ENCODE measurements at places on chromosomes 3 and 15.

GRCh38 chr3:12349895-12350811, 61.3 kb downstream of the PPARG start:
- peak overlapping the region; percentile 23 for H3K4me3 ChIP-seq
- no peaks in the 10 kb centered on the region for H3K36me3 ChIP-seq
- no peaks in the 10 kb centered on the region for H3K27me3 ChIP-seq
- DNase-seq = peak; percentile 44
- H3K4me1 ChIP-seq = peaks cover 14% of the 10 kb centered on the region

GRCh38 chr15:77371850-77372563, 47.9 kb downstream of the PEAK1 start:
- no peak overlapping the region for H3K4me3 ChIP-seq
- H3K27me3 ChIP-seq = no peaks in the 10 kb centered on the region
- no peaks in the 10 kb centered on the region for H3K4me1 ChIP-seq

- peak overlapping the region; percentile 24 for H3K27ac ChIP-seq
- no peak for DNase-seq
These were observed 17.4 kb downstream of the CCDC12 start for GRCh38 chr3:46959161-46959511.

- H3K4me1 ChIP-seq = peaks cover 2% of the 10 kb centered on the region
- no peak overlapping the region for H3K4me3 ChIP-seq
- H3K36me3 ChIP-seq = no peaks in the 10 kb centered on the region
- no peak for DNase-seq
- H3K27me3 ChIP-seq = no peaks in the 10 kb centered on the region
These were observed 190.4 kb upstream of the BCL6 start for GRCh38 chr3:187935623-187936156.

- peaks cover 17% of the 10 kb centered on the region for H3K27me3 ChIP-seq
- H3K4me1 ChIP-seq = peaks cover 4% of the 10 kb centered on the region
- no peak overlapping the region for H3K27ac ChIP-seq
- peak; percentile 88 for DNase-seq
These were observed 64.2 kb upstream of the MYZAP start for GRCh38 chr15:57527382-57528091.

GRCh38 chr15:40360015-40360414, 2.0 kb downstream of the DISP2 start:
- H3K27me3 ChIP-seq = peaks cover 19% of the 10 kb centered on the region
- no peak for DNase-seq
- no peak overlapping the region for H3K4me3 ChIP-seq

DNA sequence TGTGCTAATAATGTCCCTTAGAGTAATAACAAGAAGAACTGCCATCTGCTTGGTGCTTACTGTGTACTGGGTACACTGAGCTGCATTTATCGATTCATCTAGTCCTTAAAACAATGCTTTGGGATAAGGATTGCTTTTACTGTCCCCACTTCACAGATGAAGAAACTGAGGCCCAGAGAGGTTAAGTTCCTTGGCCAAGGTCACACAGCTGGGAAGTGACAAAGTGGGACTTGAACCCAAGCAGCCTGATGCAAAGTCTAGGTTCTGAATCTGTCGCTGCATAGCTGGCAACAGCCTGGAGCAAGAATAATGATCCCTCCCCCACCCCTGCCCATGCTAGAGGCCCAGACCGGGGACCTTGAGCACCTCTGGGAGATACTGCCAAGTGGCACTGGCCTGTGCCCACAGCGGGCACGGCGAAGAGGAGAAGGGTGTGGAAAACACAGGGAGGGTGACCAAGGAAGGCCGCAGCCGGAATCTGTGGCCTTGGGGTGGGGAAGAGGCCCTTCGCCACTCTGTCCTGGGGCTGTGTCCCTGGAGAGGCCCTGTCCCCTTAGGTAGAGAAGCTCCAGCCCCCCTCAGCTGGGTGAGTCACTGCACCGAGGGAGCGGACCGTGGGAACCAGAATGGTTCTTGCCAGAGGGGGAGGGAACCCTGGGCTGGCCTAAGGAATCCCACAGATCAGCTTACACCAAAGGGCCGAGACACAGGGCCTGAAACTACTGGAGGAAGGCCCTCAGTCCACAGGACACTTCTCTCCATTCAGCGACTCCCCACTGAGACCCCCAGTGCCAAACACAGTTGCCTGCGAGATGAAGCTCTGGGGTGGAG, 3.5 kb downstream of the PLXND1 start:
- peak; percentile 100 for DNase-seq
- no peaks in the 10 kb centered on the region for H3K27me3 ChIP-seq
- peak overlapping the region; percentile 93 for H3K27ac ChIP-seq
- no peaks in the 10 kb centered on the region for H3K36me3 ChIP-seq
- peak overlapping the region; percentile 79 for H3K4me3 ChIP-seq
- H3K4me1 ChIP-seq = peaks cover 63% of the 10 kb centered on the region

DNA sequence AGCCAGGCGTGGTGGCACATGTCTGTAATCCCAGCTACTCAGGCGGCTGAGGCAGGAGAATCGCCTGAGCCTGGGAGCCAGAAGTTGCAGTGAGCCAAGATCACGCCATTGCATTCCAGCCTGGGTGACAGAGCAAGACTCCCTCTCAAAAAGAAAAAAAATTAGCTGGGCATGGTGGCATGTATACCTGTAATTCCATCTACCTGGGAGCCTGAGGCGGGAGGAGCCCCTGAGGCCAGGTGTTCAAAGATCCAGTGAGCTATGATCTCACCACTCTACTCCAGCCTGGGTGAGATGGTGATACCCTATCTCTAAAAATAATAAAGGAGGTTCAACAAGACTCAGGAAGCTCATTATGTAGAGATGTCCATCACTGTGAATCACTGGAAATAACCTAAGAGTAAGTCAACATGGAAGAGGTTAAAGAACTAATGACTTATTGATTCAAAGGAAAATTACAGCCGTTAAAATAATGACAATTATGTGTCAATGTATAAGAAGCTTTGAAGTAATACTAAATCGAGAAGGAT, 19.8 kb upstream of the RAB7A start:
- H3K36me3 ChIP-seq = no peaks in the 10 kb centered on the region
- DNase-seq = no peak
- H3K27me3 ChIP-seq = no peaks in the 10 kb centered on the region
- no peak overlapping the region for H3K4me3 ChIP-seq
- H3K27ac ChIP-seq = no peak overlapping the region

- no peak overlapping the region for H3K4me3 ChIP-seq
- H3K4me1 ChIP-seq = no peaks in the 10 kb centered on the region
- no peaks in the 10 kb centered on the region for H3K36me3 ChIP-seq
- H3K27me3 ChIP-seq = no peaks in the 10 kb centered on the region
- DNase-seq = no peak
These were observed 507.3 kb upstream of the CBLB start for GRCh38 chr3:106376016-106376570.

- H3K27me3 ChIP-seq = no peaks in the 10 kb centered on the region
- H3K4me1 ChIP-seq = peaks cover 68% of the 10 kb centered on the region
- peak overlapping the region; percentile 97 for H3K27ac ChIP-seq
- peaks cover 93% of the 10 kb centered on the region for H3K36me3 ChIP-seq
- no peak overlapping the region for H3K4me3 ChIP-seq
These were observed 57.2 kb downstream of the MESD start for GRCh38 chr15:80932513-80932815.

- H3K4me3 ChIP-seq = no peak overlapping the region
- H3K36me3 ChIP-seq = no peaks in the 10 kb centered on the region
- peaks cover 4% of the 10 kb centered on the region for H3K4me1 ChIP-seq
- no peak for DNase-seq
- no peaks in the 10 kb centered on the region for H3K27me3 ChIP-seq
These were observed 65.1 kb upstream of the LCTL start for GRCh38 chr15:66630801-66631351.

DNA sequence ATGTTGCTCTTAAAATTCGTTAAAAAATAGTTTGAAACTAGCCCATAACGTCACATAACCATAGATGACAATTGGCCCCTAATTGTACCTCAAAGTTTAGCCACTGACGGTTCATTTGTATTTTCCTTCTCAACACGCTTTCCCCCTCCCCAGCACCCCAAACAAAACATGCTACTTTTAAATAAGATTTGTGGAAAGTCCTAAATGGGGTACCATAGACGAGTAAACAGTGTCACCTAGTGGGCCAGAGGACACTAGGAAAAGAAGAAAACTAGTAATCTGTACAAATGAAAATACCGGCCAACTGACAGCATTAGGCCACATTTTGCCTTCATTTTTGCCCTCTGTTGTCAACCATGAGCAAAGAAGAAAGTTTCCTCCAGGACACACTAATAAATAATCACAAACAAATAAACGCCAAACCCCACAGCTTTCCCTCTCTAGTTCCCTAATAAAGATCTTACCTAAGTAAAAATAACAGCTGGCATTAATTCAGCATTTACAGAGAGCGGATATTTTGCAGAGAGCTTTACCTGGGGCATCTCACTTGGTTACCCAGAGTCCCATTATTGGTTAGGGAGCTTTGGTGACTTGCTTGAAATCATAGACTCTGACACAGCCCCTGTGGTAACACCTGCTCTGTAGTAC, 175.1 kb upstream of the ATP11B start:
- H3K27me3 ChIP-seq = no peaks in the 10 kb centered on the region
- no peak overlapping the region for H3K4me3 ChIP-seq
- H3K27ac ChIP-seq = no peak overlapping the region
- no peaks in the 10 kb centered on the region for H3K36me3 ChIP-seq
- no peak for DNase-seq

- H3K4me1 ChIP-seq = no peaks in the 10 kb centered on the region
- H3K4me3 ChIP-seq = no peak overlapping the region
- DNase-seq = no peak
- H3K27me3 ChIP-seq = no peaks in the 10 kb centered on the region
- no peaks in the 10 kb centered on the region for H3K36me3 ChIP-seq
These were observed 90.5 kb downstream of the SH3GL3 start for GRCh38 chr15:83537606-83538005.

DNA sequence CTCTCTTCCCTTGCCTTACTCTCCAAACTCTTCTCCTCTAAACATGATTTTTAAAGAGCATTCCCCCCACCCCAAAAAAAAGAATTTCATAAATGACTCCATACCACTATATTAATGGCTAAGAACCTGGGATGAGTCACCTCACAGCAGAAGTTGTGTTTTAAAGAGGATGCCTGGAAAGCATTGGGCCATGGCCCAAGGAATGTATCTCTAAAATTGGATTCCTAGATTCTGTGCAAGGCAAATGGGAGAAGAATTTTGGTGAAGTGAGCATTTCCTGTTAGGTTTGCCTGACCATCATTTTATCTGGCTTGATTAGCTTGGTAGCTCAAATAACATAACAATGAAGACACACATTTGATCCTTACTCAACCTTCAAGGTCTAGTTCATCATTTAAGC, 251.4 kb downstream of the NR1D2 start:
- no peak for DNase-seq
- no peaks in the 10 kb centered on the region for H3K4me1 ChIP-seq
- no peaks in the 10 kb centered on the region for H3K36me3 ChIP-seq
- H3K27me3 ChIP-seq = no peaks in the 10 kb centered on the region
- no peak overlapping the region for H3K27ac ChIP-seq

DNA sequence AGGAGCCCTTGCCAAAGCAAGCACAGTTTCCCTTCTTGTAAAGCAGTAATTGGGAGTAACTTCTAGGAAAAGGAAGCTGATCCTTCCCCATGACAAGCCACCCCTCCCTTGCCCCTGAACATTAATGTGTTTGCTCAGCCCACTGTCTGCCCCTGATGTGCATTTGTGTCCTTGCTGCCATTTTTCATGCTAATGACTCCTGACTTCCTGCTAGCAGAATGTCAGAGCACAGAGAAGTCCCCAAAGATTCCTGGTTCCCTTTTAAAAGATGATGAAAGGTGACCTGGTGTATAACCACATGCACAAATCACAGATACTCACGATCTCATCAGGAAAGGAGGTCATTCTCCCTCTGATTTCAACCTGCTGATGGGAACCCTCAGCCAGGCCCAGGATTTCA, 44.2 kb upstream of the WNT5A start:
- DNase-seq = no peak
- no peaks in the 10 kb centered on the region for H3K36me3 ChIP-seq
- no peak overlapping the region for H3K27ac ChIP-seq
- H3K4me3 ChIP-seq = no peak overlapping the region
- peaks cover 7% of the 10 kb centered on the region for H3K27me3 ChIP-seq

DNA sequence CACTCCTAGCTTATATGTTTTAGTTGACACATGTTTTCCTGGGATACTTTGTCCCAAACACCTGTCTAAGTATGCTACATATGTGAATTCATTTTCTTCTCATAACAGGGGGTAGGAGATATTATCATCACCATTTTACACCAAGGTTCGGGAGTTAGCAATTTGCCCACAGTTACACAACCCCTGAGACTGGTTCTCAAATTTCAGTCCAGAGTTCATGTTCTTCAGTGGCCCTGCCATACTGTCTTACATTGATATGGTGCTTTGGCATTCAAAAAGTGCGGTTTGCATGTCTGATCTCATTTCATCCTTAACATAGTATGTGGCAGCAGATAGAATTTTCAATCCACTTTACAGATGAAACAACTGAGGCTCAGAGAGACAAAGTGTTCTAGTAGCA, 38.4 kb downstream of the ROBO2 start:
- H3K4me1 ChIP-seq = no peaks in the 10 kb centered on the region
- no peak overlapping the region for H3K27ac ChIP-seq
- H3K4me3 ChIP-seq = no peak overlapping the region
- no peaks in the 10 kb centered on the region for H3K27me3 ChIP-seq

- peaks cover 9% of the 10 kb centered on the region for H3K27me3 ChIP-seq
- no peak overlapping the region for H3K27ac ChIP-seq
- no peak for DNase-seq
- peaks cover 5% of the 10 kb centered on the region for H3K4me1 ChIP-seq
These were observed 2.8 kb upstream of the CLDND1 start for GRCh38 chr3:98525494-98525893.

- no peak overlapping the region for H3K4me3 ChIP-seq
- no peak for DNase-seq
- H3K27ac ChIP-seq = no peak overlapping the region
- H3K36me3 ChIP-seq = no peaks in the 10 kb centered on the region
These were observed 9.1 kb downstream of the VPS8 start for GRCh38 chr3:184821034-184821433.

DNA sequence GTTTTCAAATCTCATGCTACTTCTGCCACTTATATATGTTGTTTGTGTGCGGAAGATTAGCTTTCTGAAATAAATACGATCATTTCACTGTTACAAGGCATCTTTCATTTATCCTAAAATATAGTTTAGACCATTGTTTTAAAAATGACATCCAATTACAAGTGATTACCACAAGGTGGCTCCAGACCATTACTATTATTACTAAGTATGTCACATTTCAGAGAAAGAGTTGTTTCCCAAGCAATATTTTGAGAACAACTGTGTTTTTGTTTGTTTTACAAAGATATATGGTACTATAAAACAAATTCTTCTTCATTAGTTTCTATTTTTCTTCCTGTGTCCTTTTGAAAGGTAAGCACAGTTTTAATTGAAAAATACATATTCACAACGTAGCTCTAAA, 136.0 kb upstream of the RAP2B start:
- DNase-seq = no peak
- H3K27me3 ChIP-seq = peaks cover 3% of the 10 kb centered on the region
- H3K36me3 ChIP-seq = no peaks in the 10 kb centered on the region
- H3K4me1 ChIP-seq = peaks cover 10% of the 10 kb centered on the region

DNA sequence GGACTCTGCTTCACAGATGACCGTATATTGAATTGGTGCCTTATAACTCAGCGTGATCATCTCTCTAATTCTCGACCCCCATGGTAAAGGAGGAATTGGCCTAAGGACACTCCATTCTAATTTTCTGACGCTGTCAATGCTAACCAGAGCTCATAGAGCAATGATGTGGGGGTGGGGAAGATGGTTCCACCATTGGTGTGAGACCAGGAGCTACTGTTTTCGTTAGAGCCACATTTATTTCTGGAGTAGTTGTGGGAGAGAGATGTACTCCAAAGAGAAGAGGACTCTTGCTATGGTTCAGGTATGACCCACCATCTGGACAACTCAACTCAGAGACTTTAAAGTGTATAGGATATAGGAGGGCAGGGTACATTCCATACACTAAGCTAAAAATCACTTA, 16.3 kb downstream of the ZBTB38 start:
- peak overlapping the region; percentile 82 for H3K27ac ChIP-seq

- H3K36me3 ChIP-seq = no peaks in the 10 kb centered on the region
- no peak overlapping the region for H3K27ac ChIP-seq
- no peak overlapping the region for H3K4me3 ChIP-seq
These were observed 51.3 kb downstream of the TLNRD1 start for GRCh38 chr15:81052046-81052445.
